ENCODE measurements at places on chromosomes 3 and 15.

- peak; percentile 87 for DNase-seq
Observed at GRCh38 chr15:101008158-101009139, 89.3 kb downstream of the LRRK1 start.

DNA sequence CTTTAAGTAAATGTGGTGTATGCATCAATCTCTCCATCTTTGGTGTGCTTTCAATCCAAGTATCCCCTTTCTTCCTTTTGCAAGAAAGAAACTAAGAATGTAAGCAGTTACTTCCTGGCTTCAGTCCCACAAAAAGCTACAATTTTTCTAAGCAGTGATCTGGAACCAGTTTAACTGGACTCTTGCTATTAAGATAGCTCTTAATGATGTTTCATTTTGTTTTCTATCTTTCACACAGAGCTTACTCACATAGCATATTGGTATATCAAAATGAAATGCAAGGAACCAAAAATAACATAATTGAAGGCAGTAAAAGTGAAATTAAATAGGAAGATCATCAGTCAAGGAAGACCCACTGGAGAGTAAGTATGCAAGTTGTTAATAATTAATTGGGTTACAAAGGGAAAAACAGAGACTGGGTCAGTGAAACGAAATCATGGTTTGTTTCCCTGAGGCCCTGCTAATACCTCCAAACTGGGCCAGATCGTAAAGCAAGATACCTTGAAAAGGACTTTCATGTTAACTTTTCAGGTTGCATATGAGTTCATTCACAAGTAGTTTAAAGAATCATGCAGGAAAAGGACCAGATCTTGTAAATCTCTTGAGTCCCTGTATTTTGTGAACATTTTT lies 41.9 kb downstream of the GPR160 start:
- no peak for DNase-seq

DNA sequence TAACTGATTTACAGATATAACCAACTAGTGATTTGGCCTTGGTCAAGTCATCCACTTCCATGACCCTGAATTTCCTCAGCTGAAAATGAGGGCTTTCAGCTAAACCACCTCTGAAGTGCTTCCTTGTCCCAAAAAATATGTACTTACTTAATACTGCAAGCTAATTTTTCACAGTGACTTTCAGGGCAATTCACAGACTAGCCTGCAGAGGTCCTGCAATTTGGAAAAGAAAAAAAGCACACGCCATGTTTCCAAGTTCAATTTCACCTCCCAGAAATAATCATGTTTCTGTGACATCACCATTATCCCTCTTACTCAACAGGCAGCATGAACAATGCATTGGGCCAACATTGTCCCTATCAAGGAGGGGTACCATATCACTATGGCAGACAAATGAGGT lies 218.2 kb downstream of the SHOX2 start:
- DNase-seq: no peak

GRCh38 chr3:62632510-62633294 lies 242.5 kb downstream of the CADPS start:
- no peak for DNase-seq

DNA sequence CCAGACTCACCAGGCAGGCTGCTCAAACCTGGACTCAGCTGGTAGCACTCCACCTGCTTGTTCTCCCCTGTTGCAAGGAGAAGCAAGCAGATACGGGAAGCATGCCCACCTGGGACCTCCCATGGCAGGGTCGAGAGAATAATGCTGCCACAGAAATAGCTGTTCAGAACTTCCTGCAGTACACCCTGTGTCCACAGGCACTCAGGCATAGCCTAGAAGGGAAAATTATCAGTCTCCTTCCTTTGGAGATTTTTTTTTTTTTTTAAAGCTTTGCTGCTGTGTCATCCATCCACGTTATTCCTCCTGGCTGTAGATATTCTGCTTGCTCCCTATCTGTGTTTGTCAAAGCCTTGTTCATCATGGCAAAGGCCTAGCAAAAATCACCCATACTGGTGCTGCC lies 32.7 kb upstream of the RPS17 start:
- no peak for DNase-seq

GRCh38 chr15:74823324-74823723 lies 3.1 kb upstream of the CPLX3 start:
- no peak for DNase-seq

DNA sequence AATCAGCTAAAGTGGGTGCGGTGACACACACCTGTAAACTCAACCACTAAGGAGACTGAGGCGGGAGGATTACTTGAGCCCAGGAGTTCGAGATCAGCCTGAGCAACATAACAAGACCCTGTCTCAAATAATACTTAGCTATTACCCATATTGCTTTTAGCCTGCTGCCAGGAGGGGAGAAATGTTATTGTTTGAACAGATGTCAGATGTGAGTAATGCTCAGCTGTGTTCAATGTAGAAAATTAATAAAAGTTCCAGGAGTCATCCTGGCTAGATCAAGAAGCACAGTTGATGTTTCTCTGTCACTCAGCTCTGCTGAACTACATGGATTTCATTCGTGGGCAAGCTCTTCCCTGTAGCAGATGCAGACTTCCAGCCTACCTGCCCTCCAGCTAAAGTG lies 22.2 kb downstream of the LSM3 start:
- no peak for DNase-seq

GRCh38 chr3:196093317-196094111 lies 11.6 kb upstream of the TFRC start:
- no peak for DNase-seq

GRCh38 chr3:71454512-71455403 lies 128.8 kb downstream of the FOXP1 start:
- DNase-seq: no peak

DNA sequence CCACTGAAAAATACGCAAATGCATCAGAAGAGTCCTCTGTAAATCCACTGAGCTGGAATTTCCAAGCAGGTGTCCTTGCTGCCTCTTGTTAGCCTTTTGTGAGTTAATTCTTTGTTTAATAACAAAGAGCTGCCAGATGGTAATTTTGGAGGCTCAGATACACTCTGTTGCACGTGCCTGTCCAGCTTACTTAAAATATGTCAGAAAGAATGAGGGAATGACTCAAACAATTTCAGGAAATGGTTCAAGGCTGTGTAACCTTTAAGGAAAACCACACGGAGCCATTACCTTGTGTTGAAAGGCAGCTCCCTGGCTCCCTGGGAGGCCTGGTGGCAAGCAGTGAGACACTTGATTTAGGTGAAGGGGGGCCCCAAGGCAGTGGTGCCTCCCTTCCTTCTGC lies 302.2 kb upstream of the CTDSPL start:
- no peak for DNase-seq

DNA sequence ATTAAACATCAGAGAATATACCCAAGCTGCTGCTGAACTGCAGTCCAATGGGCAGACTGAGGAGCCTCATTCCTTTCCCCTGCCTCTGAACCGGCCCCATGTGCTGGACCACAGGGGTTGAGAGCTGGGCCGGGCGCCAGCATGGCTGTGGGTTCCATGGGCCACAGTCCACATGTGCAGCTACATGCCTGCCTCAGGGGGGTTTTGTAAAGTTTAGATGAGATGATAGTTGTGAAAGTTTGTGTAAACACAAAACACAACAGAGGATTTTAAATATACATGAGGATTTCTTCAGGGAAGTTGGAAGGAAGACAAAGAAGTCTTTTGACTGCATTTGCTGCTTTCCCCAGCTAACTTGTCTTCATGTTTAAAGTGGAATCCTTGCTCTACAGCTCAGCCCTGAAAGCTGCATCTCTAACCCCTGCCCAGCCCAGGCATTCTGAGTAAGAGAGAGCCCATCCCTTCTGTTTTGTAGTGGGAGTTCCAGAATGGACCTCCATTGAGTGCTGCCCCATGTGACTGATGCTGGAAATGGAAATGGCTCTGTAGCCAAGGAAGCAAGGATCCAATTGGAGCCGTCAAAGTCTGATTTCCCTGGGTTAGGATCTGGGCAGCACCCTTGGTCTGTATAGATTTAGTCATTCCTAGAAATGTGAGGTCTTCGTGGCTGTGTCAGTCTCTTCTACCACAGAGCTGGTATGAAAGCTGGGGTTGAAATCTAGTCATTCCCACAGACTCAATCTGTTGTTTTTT lies 17.5 kb downstream of the SLC12A8 start:
- DNase-seq: peak; percentile 56

DNA sequence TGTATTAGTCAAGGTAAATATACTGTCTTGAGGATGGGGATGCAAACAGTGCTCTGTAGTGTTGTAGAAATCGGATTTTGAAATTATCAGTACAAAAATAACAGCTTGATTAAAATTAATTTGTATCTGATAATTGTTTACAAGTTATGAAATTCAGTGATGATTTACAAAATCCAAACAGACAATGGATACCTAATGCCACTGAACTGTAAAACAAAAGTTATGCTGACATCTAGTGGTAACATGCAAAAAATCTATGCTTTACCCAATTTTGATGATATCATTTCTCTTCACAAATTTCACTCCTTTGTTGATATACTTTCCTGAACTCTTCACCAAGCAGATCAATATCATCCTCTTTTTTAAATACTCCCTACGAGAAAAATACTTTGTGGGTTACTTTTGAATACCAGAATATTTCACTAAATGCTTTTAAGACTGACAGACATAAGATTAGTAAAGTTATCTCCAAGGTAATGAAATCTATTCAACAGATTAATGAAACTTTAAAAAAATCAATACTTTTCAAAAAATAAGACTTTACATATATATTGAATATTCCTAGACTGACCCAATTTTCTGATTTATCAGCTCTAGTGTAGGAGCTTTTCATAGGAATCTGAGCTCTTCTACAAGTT lies 36.0 kb downstream of the MNS1 start:
- no peak for DNase-seq

Data from mucosa of gallbladder (tissue), 1 donor.